ENCODE measurements at places on chromosomes 12 and 14.

GRCh38 chr14:45906257-45906656 is 653.3 kb upstream of the MIS18BP1 start:
- no peak for DNase-seq

- no peak for DNase-seq
Measured at GRCh38 chr14:62079038-62079437, 316.8 kb downstream of the SNAPC1 start.

- DNase-seq, result no peak
Measured at GRCh38 chr12:130124106-130124505, 38.2 kb upstream of the FZD10 start.

GRCh38 chr12:57110104-57111030 is 795 bp downstream of the STAT6 start:
- no peak for DNase-seq

Measured in DMS79 (cell line).